ENCODE measurements at places on chromosomes 5 and 9. TPM values are rescaled to one million over a fixed set of nuclear protein-coding genes. Genes with fewer than 3 reads are reported as not detected.

DNA sequence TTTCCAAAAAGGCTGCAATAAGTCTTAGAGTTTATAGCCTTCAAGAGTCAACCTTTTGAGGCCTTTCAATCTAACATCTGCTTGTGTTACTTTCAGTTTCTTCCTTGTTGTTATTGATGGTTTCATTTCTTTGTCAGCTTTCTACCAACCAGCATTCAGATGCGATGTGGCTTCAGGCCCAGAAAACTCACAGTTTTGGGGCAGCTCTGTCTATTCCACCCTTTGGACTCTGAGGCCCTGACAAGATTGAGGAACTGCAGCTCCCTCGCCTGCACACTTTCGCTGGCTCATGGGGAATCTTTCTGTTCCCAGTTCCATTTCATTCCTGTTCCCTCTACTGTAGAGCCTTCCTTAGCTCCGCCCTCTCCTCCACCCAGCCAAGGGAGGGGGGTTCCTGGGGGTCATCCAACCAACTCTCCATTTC is 13.3 kb upstream of the WHRN start:
- no peak for DNase-seq

GRCh38 chr5:159175547-159175946 is 33.8 kb downstream of the RNF145 start:
- no peak for DNase-seq

- no peak for DNase-seq
Observed at GRCh38 chr9:104931256-104931655, 3.3 kb upstream of the ABCA1 start.

DNA sequence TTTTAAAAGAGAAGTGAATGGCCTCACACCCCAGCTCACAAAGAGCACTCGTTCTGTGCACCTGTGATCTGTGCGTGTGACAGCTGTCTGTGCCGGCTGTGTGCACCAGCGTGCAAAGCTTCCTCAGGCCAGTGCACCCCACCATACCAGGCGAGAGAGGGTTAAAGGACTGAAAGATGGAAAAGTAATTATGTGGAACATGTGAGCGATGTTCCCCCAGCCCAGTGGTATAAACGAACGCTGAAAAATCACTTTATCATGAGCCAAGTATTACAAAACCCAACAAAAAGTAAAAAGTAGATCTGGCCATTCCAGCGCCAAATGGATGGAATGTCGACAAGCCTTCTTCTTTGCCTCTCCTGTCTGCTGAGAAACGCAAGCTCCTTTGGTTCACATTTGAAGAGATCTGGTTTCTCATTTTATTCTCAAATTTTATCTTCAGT is 53.7 kb downstream of the IPPK start:
- peak; percentile 77 for DNase-seq

GRCh38 chr5:110250755-110251154 is 475.7 kb downstream of the TMEM232 start:
- no peak for DNase-seq

- no peak for DNase-seq
Observed at GRCh38 chr9:27387722-27388121, 90.8 kb upstream of the EQTN start.

DNA sequence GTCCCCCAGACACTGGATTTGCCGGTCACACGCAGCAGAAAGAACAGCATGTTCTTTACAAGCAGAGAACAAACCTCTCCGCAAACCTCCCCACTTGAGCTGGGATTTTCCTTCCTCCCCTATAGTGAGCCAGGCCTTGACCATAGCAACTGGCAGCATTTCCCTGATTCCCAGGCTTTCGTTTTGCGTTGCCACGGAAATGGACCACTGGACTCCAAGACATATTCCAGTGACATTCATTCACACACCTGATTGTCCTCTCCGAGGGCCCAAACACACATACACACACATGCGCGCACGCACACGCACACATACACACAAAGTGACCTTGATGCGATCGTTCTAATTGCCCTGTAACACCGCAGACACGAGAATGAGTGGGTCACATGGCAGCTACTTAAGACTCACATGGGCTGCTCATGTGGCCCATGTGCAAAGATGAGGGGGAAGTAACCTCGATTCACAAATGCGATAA is 80.9 kb upstream of the CPEB4 start:
- no peak for DNase-seq

GRCh38 chr5:123007754-123008153 is 28.8 kb downstream of the PPIC start:
- no peak for DNase-seq

DNA sequence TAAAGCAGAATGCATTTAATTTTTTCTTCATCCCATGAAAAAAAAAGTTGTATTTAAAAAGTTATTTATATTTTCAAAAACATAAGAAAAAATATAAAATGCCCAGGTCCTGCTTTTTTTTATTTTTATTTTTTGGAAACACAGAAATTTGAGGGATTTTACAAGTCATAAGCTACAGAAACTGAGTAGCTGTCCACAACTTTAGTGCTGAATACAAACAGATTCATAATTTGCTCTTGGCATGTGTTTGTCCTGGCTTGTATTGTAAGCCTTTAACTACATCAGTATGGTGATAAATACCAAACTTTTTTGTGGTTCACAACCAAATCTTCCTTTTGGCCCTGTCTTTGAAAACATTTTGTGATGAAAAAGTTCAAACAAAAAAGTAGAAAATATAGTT is 7.5 kb upstream of the PLCXD3 start:
- peak; percentile 4 for DNase-seq

Gene SPATA31E1
- not detected for polyA plus RNA-seq

Gene CCDC171
- polyA plus RNA-seq: 1.7 TPM

Gene SLC36A2
- 0.32 TPM for polyA plus RNA-seq

Gene SUSD3
- polyA plus RNA-seq: 1.7 TPM
